ENCODE measurements at places on chromosomes 2 and 18. TPM values are rescaled to one million over a fixed set of nuclear protein-coding genes. Genes with fewer than 3 reads are reported as not detected.

- H3K4me3 ChIP-seq = no peak within 1 kb of the TSS
- H3K27me3 ChIP-seq = no peaks in the 10 kb centered on the region
- no peaks in the 10 kb centered on the region for H3K4me1 ChIP-seq
- DNase-seq = no peak
These were observed at the start of gene REG1B for GRCh38 chr2:79087785-79088364. Gene REG1B (minus strand): TSS chr2:79087993. CDS start chr2:79087612, 381 bp downstream.

SCYGR8 gene
- not detected for total RNA-seq

CYTIP gene
- total RNA-seq = 3.2 TPM

DNA sequence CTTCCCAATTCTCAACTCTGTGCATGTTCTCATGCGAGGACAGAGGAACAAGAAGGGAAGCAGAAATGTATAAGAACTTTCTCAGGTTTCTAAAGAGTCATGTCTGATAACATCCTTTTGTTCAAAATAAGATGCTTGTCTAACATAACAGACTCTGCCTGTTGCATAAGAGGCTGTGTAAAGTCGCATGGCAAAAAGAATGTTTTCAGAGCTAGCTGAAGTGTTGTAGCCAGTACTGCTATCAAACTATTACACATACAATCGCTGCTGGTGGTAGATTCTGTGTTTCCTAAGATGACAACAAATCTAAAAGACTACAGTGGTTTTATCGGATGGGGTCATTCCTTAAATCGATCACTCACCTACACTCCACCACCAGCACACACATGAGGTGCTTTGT is 487.5 kb downstream of the IRS1 start:
- H3K36me3 ChIP-seq = no peaks in the 10 kb centered on the region
- H3K27me3 ChIP-seq = no peaks in the 10 kb centered on the region
- H3K27ac ChIP-seq = no peak overlapping the region
- DNase-seq = no peak
- no peak overlapping the region for H3K4me3 ChIP-seq

FKBP1B gene
- 7.0 TPM for total RNA-seq

GRCh38 chr2:182724656-182725055 is 8.6 kb downstream of the DNAJC10 start:
- no peak for DNase-seq
- H3K27ac ChIP-seq = no peak overlapping the region
- peaks cover 78% of the 10 kb centered on the region for H3K36me3 ChIP-seq

- DNase-seq = no peak
- H3K27me3 ChIP-seq = no peaks in the 10 kb centered on the region
- H3K36me3 ChIP-seq = no peaks in the 10 kb centered on the region
- H3K27ac ChIP-seq = no peak overlapping the region
- H3K4me3 ChIP-seq = no peak overlapping the region
These were observed 31.5 kb upstream of the SCG2 start for GRCh38 chr2:223633656-223634055.

GRCh38 chr18:74652392-74652988 is 54.8 kb downstream of the ZNF407 start:
- no peaks in the 10 kb centered on the region for H3K4me1 ChIP-seq
- no peaks in the 10 kb centered on the region for H3K27me3 ChIP-seq
- no peak overlapping the region for H3K4me3 ChIP-seq
- no peak overlapping the region for H3K27ac ChIP-seq
- DNase-seq = no peak

DNA sequence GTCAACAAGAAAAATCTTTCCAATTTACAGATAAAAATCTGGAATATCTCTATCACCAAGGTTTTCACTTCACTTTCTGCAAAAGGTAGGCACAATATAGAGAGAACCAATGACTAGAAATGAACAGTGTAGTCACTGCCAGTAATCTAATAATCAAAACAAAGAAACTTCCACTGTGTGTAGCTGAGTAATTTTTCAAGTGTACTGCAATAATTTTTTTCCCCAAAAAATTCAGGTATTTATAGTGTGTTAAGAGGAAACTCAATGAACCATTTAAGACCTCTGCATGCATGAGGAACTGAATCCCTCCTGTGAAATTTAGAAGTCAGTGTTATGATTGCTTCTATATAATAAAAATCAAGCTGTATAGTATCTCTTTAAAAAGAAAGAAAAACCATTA is 121.8 kb downstream of the MEMO1 start:
- H3K4me1 ChIP-seq = no peaks in the 10 kb centered on the region
- no peak overlapping the region for H3K27ac ChIP-seq
- peaks cover 28% of the 10 kb centered on the region for H3K36me3 ChIP-seq
- H3K27me3 ChIP-seq = no peaks in the 10 kb centered on the region

RNF144A gene
- 8.2 TPM for total RNA-seq

- no peaks in the 10 kb centered on the region for H3K27me3 ChIP-seq
- H3K27ac ChIP-seq = no peak overlapping the region
- H3K36me3 ChIP-seq = no peaks in the 10 kb centered on the region
- H3K4me3 ChIP-seq = no peak overlapping the region
- H3K4me1 ChIP-seq = no peaks in the 10 kb centered on the region
These were observed 813.3 kb downstream of the CNTNAP5 start for GRCh38 chr2:124838406-124838805.
